CD4-positive, alpha-beta T cell treated with Interleukin-2 at 100 ng/mL for 4 hours (primary cell): ENCODE measurements at places on chromosomes 3 and 15.

DNA sequence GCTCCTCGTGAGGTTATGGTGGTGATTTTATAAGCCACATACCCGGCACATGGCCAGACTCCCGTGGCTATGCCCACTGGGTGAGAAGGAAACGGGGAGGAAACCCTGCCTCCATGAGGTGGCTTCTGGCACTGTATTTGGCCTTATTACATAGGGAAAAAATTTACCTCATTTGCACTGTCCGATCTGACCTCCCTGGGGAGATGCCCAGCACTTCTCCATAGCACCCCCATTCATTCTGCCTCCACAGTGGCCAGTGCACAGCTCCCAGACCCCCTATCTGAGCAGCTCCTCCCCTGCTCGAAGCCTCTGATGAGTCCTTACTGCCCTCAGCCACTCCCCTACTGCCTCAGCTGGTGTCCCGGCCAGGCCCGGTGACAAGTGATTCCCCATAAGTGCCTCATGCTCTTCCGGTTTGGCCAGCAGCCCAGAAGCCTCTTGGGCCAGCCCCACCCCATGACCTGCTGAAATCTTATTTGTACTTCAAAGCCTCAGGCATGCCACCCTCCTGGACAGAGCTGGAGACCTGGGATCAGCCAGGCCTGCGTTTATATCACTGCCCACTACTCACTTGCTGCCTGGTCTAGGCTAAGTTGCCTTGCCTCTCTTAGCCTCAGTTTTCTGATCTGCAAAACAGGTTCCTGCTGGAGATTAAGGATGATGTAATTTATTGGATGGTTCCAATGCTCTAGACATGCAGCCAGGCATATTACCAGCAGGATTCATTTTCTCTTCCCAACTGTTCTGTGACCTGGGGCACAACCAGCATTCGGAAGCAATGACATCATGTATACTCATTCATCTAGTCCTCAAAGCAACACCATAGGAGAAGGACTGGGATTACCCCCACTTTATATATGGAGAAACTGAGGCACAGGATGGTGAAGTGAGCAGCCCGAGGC is 30.6 kb upstream of the SLC6A6 start:
- no peak for DNase-seq

GRCh38 chr3:37502621-37503020 is 328.2 kb upstream of the LRRFIP2 start:
- DNase-seq: no peak

GRCh38 chr3:131480116-131480515 is 22.7 kb downstream of the MRPL3 start:
- DNase-seq: no peak

DNA sequence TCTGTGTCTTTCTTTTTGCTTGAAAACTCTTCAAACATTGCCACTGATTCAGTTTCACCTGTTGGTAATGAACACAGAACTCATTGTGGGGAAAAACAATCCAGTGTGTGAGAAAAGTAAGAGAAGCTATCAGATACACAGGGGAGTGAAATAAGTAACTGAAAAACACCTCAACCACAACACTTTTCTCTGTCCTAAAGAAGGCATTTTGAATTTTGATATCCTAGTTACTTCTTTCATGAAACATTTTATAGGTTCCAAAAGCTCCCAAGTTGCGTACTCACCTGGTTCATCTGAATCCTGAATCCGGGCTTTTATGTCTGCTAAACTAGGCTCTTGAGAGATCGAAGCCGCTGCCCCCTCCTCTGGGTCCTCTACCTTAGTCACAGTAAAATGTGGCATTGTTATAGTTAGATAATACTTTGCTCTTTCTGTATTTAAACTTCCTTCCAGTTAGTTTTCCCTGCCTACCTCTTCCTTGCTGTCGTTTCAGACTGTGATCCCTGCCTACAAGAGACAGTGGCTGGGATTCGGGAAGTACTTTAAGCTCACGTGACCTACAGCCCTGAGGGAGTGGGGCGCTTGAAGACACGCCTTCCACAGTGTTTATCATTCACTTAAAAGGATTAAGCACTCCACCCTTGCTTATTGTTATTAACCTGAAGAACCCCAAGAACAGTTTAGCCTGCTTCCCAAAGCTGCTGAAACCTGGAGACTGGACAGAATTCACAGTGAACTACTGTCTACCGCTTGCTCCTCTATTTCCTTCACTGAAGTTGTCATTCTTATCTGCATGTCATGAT is 19.1 kb downstream of the SLC12A6 start:
- DNase-seq: peak; percentile 35

- no peak for DNase-seq
Measured at GRCh38 chr3:151940481-151940880, 67.0 kb downstream of the SUCNR1 start.

DNA sequence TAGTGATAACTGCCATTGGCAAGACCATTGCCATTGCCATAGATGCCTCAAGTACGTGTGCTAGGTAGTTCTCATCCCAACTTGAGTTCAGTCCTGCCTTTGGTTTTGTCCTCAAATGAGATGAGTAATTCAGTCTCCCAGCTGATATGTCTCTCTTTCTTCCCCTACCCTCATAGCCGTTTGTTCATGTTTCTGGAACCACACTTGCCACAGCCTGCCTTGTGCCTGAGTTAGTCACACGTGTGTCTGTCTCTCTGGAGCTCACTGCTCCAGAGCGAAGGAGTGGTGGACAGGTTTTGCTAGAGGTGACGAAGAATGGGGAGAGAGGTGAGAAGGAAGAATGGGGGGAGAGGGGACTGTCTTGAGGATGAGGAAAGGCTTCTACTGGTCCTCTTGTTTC is 88.0 kb upstream of the IGF1R start:
- DNase-seq: no peak

DNA sequence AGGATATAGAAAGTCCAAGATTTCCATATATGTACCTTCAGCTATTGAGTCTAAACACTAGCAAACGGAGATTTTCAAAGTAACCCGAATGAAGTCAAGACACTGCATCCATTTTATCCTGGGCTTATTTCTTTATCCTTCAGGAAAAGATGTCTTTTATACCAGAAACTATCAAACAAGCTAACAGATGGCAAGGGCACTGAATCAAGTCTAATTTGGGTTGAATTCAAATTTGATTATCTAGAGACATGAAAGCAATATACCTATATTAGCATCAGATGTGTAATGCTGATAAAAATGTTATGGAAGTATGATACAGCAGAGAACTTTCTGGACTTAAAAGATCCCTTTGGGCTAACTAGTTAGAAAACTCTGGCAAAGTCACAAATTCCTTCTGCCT is 138.3 kb upstream of the TSPAN3 start:
- no peak for DNase-seq

- no peak for DNase-seq
Measured at GRCh38 chr15:61051569-61052031, 177.5 kb downstream of the RORA start.

GRCh38 chr3:159844801-159845261 is 143.8 kb upstream of the IL12A start:
- no peak for DNase-seq

GRCh38 chr3:13501958-13502790 is 22.1 kb downstream of the HDAC11 start:
- DNase-seq: no peak

- no peak for DNase-seq
Measured at GRCh38 chr15:67521783-67522568, 1.0 kb downstream of the C15orf61 start.

DNA sequence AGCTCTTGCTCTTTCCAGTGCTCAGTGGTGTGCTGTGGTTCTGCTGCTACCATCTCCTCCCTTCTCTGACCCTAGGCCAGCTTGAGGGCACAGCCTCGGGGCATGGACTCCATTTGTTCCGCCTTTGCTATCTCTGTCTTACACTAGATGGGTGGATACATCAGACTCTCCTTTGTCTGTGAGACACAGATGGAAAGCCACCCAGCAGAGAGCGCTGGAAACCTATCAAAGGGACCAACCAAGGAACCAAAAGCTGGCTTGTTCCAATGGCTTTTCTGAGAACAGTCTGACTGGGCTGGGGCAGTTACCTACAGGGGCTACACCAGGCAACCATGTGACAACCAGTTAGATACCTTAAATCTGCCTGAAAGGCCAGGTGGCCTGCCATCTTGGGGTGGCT is 63.8 kb downstream of the NPTN start:
- DNase-seq: no peak

GRCh38 chr3:185070491-185071286 is 82.2 kb downstream of the C3orf70 start:
- DNase-seq: no peak

- no peak for DNase-seq
Measured at GRCh38 chr3:169240786-169241486, 422.6 kb downstream of the MECOM start.

GRCh38 chr15:61184431-61184830 is 44.7 kb downstream of the RORA start:
- no peak for DNase-seq

GRCh38 chr3:30673425-30674341 is 67.3 kb downstream of the TGFBR2 start:
- DNase-seq: no peak

GRCh38 chr3:112958811-112959560 is 15.9 kb downstream of the CD200R1 start:
- DNase-seq: no peak

DNA sequence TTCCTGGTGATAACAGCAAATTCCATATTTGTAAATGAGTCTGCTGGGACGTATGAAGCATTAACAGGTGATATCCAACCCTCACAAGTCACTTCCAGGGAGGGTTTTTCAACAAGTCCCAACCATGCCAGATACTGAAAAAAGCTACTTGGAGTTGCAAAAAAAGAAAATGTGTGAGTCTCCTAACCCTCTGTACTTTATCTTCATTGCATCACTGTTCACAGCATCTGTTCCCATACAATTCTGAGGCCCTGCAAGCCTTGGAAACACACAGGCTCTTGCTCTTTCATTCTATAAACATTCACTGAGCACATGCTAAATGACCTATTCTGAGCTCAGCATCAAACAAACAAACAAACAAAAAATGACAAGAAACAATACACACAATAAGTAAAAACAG is 120.8 kb downstream of the RFTN1 start:
- DNase-seq: no peak

DNA sequence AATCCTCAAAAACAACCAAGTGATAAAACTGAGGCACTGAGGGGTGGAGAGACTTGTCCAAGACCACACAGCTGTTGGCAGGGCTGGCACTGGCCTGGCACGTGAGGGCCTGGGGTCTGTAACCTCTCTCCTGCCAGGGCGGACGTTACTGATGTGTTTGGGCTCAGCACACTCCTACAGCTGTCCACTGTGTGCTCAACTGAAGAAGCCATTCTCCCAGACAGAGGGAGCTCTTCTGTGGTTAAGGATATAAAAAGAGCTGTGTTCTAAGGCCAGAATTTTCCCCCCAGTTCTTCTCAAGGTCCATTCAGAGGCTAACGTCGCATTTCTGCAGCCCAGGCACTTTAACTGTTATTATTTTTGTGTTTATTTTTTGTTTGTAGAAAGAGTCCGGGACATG is 429.0 kb upstream of the ATP11B start:
- DNase-seq: no peak

DNA sequence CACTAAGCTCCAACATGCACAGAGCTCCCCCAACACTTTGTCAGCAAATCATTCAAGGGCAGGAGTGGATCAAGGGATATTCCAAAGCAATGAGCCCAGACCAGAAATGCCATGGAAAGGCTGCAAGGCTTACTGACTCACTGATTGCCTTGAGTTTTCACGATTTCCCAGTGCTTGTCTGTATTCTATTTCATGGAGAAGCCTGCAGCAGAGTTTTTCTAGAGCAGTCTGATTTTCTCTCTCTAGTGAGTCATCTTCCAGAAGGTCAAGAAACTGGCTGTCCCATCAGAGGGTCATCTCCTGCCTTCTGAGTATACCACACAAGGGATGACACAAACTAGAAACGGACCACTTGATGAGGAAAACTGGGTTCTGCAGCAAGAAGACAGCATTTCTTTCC is 16.5 kb downstream of the LMCD1 start:
- no peak for DNase-seq
